ENCODE measurements at places on chromosomes 7 and 10.
A peak's percentile ranks its signal among the peaks of the same experiment; 100 is the strongest.

- no peak for DNase-seq
Measured at GRCh38 chr10:5040781-5041470, 37.3 kb upstream of the AKR1C2 start.

GRCh38 chr10:87696922-87697745 lies 37.5 kb downstream of the PAPSS2 start:
- no peak for DNase-seq

GRCh38 chr7:21054427-21055112 lies 267.9 kb upstream of the SP8 start:
- DNase-seq: no peak

GRCh38 chr10:69392481-69393000 lies 24.2 kb downstream of the TACR2 start:
- peak; percentile 75 for DNase-seq

DNA sequence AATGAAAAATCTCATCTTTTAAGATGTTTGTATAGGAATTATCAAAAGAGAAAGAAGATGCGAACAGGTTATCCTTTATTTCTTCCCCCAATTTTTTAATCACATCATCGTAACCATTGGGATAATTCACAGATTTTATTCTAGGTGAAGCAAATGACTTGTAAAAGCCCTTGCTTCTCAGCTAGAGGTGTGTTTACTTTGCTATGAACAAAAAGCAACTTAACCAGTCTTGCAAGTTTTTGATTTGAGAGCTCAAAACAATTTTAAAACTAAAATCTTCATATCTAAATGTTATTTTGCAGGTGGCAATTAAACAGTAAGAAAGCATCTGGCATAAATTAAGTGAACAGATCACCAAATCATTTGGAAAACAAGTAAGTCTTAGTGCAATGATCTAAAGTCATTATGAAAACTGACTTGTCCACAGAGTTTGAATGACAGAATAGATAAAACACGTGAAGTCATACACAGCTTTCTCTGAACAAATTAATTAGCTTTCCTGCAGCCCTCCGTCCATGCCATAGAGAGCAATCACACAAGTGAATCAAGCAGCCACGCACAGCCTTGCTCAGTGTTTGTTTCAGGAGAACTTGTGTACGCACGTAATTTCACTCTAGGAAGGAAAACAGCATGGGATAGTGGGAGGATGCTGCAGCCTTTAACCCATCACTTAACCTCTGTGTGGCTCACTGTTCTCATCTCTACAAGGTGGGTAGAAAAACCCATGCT lies 85.0 kb upstream of the ZNF800 start:
- DNase-seq: no peak

DNA sequence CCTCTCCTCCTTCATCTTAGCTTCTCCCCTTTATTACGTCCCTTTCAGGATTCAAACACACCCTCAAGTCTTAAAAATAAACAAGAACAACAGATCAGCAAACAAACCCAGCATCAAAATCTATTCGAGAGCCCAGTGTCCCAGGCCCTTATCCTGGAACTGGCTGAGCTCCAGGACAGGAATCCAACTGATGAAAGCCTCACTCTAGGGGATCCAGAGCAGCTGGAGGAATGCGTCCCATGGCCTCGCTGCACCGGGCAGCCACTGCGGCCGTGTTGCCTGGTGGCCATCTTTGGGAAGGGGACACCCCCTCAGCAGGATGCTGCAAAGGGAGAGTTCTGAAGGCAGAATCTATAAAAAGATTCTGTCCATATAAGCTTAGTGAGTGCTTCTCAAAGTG lies 156.5 kb upstream of the BMPER start:
- DNase-seq: no peak

DNA sequence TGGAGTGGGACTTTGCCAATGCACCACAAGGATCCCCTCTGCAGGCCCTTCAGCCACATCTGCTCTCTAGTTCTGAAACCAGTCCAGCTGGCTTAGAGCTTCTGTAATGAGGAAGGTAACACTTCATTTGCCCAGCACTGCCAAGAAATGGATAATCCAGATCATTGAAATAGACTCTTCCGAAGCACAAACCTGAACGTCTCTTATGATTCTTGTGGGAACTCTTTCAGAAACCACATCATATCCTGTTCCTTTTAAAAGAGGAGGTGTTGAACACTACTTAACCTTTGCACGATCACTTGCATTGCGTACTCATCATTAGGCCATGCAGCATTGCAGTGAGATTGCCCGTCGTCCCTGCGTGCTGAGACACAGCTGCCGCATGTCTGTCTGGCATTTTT lies 25.8 kb upstream of the PLPP4 start:
- DNase-seq: no peak

DNA sequence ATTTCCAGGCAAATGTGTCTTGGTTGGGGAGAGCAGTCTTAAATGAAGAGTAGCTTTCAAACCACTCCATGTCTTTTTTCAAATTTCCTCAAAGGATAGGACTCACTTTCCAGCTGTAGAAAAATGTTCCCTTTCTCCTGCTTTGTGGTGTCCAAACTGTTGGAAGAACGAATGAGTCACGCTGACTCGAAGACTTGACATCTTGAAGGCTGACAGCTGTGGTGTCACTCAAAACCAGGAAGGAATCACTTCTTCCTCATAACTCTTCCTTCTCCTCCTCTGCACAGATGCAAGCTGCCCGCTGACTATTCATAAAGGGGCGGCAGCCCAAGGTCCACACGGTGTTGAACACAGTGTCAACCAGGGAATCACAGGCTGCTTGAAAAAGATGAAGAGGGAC lies 19.2 kb downstream of the PLA2G12B start:
- DNase-seq: no peak

GRCh38 chr10:61871487-61871886 lies 30.0 kb upstream of the ARID5B start:
- no peak for DNase-seq

DNA sequence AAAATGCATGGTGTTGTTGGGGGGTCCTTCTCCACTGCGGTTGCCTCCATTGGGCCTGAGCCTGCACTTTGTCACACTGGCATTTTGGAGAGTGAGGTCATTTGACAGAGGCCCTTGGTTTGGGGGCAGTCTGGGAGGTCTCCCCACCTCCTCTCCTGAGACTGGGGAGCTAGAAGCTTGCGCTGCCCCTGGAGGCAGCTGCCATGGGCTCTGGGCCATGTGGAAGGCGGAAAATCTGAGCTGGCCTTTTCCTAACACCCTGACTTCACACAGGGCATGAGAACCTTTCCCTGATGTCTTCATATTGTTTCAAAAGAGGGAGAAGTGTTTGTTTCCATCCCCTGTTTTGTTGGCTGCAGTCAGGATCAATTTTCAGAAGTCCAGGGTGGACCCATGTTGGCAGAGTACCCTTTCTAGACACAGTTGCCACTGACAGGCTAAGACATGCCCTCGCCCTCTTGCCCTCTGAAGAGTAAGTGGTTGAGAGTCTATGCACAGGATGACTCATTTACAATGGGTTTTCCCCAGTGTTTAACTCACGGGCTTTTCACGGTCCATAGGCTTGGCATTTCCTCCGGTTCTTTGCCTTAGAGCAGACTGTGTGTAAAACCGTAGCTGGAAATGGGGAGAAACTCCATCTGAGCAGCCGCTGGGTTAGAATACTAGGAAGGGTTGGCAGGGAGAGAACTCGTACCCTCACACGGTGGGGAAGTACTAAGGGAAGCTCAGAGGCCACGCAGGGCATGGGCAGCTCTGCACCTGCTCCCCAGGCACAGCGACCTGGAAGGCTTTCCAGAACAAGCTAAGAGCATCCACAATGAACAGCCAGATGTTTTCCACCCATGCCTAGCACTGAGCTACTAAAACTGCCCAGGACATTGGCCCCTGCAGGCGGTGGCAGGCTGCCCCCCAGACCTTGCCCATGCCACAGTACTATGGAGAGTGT lies 655.0 kb downstream of the SDK1 start:
- DNase-seq: no peak

DNA sequence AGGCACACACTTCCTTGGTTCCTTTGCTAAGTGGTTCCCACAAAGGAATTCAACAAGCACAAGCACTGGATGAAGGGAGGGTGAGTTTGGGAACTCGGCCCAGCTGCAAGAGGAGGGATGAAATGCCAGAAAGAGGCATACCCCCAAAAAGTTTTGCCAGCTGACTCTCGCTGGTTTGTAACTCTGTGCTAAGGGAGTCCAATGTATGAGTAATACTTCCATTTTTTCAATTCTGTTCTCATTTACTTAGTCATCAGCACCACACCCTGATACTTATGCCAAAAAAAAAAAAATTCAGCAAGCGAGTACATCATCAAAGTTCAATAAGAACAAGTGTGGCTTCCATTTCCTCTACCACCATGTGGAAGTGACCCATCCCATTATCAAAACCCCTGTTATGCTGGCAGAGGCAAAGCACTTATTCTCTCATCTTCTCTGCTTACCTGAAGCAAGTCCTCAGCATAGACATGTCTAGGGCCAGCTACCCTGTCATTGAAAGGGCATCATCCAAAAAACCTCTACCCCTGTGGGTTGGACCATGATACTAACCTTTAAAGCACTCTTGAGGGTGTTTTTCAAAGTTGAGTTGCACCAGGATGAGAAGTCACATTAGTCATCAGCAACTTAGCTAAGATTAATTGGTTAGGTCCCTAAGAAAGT lies 6.9 kb upstream of the HYCC1 start:
- peak; percentile 6 for DNase-seq

DNA sequence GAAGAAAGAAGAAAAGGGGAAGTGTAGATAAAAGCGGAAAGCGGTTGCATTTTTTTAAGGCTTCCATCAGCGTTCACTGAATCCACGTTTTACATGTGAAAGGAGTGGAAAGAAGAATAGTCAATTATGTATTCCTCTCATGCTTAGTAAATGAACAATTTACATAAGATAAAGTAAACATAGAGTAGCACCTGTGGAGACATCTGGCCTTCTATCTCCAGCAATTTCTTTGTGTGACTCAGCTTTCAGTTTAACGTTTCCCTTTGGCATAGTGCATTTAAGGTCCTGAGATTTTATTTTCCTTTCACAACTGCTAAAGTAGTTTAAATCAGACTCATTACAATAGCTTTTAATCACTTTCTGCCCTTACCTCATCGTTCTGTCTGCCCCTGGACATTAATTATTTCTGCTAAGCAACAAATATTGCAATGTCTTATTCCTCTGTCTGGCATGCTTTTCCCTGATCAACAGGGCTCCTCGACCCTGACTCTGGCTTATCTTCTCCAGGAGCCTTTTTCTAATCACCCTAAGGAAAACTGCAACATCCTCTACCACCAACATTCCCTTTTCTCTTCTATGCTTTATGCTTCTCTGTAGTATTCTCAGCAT lies 383.5 kb upstream of the VWC2 start:
- no peak for DNase-seq

GRCh38 chr7:86930554-86931307 lies 128.7 kb downstream of the ELAPOR2 start:
- DNase-seq: no peak

GRCh38 chr10:88810196-88810961 lies 7.8 kb downstream of the LIPM start:
- DNase-seq: no peak

GRCh38 chr10:116254422-116255155 lies 18.4 kb downstream of the GFRA1 start:
- no peak for DNase-seq
